ENCODE measurements at places on chromosomes 12 and 14. TPM values are rescaled to one million over a fixed set of nuclear protein-coding genes. Genes with fewer than 3 reads are reported as not detected.

DNA sequence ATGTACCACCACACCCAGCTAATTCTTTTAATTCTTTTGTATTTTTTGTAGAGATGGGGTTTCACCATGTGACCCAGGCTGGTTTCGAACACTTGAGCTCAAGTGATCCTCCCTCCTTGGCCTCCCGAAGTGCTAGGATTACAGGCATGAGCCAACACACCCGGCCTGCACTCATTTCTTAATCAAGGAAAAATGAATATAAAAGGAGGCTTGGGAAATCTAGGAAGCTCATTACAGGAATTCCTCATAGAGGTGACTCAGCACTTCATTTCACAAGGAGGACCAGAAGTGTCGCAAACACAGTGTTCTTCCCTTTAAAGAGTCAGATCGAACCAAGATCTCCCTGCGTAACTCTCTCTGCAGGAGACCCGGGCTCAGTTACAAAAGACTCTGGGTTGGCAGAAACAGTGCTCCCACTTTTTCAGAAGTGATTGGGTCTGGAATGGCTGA, 30.3 kb downstream of the NFKBIA start:
- DNase-seq: peak; percentile 89
- H3K4me3 ChIP-seq: no peak overlapping the region
- H3K27me3 ChIP-seq: no peaks in the 10 kb centered on the region
- H3K4me1 ChIP-seq: peaks cover 48% of the 10 kb centered on the region

- H3K36me3 ChIP-seq: no peaks in the 10 kb centered on the region
- DNase-seq: no peak
- H3K27ac ChIP-seq: no peak overlapping the region
- H3K4me1 ChIP-seq: peaks cover 32% of the 10 kb centered on the region
- H3K4me3 ChIP-seq: no peak overlapping the region
- H3K27me3 ChIP-seq: no peaks in the 10 kb centered on the region
These were observed 73.4 kb downstream of the PPM1H start for GRCh38 chr12:62861586-62861985.

GRCh38 chr14:53127832-53128231, 25.3 kb downstream of the DDHD1 start:
- H3K4me3 ChIP-seq: no peak overlapping the region
- H3K36me3 ChIP-seq: no peaks in the 10 kb centered on the region
- no peak for DNase-seq

DNA sequence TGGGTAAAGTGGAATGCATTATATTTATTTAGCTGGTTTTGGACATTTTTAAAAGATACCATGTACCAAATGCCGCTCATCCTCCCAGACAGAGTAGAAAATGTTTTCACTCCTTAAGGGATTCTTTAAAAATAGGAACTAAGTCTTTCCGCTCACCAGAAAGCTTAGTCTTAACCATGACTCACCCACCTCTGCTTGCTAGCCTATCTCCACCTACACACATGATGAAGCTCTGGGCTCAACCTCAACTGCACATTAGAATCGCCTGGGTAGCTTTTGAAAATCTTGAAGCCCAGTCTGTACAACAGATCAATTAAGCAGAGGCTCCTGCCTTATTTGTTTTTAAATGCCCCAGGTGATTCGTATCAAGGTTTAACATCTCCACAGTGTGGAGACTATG, 260.5 kb downstream of the NEDD1 start:
- no peaks in the 10 kb centered on the region for H3K27me3 ChIP-seq
- no peak for DNase-seq
- no peak overlapping the region for H3K4me3 ChIP-seq
- H3K4me1 ChIP-seq: no peaks in the 10 kb centered on the region
- H3K36me3 ChIP-seq: no peaks in the 10 kb centered on the region

DNA sequence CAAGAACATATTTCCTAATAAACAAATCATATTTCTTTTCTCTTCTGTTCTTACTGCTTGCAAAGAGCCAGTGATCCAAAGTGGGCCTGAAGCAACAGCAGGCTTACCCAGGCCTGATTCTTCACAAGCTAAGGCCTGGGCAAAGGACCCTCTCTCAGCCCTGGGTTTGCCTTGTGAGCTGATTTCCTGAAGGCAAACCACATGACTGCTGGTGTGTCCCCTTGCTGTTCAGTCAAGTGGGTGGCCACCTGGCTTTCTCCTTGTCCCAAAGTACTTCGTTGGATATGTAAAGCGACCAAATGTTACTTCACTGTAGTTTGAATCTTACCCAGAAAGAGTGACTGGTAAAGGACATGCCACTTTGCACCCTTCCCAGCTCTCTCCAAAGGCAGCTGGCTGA, 392.9 kb downstream of the ZFP36L1 start:
- no peaks in the 10 kb centered on the region for H3K36me3 ChIP-seq
- H3K27me3 ChIP-seq: no peaks in the 10 kb centered on the region
- DNase-seq: no peak
- H3K4me1 ChIP-seq: peaks cover 16% of the 10 kb centered on the region

DNA sequence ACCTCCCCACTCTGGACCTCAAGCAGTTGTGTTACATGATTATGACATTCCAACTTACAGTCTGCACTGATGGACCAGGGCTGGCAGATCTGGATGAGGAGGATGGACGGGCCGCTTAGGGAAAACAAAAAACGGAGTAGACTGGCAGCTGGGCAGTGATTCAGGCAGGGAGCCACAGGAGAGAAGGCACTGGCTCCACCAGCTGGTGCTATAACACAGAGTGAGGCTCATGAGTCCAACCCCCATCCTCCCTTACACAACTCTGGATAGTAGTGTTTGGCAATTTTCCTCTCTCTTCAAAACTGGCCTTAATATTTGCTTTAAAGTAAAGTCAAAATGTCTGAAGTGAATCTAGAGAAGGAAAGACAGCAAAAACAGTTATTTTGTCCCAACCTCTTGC, 9.7 kb upstream of the RIC8B start:
- no peak overlapping the region for H3K4me3 ChIP-seq
- no peak overlapping the region for H3K27ac ChIP-seq
- no peak for DNase-seq
- peaks cover 48% of the 10 kb centered on the region for H3K4me1 ChIP-seq

DNA sequence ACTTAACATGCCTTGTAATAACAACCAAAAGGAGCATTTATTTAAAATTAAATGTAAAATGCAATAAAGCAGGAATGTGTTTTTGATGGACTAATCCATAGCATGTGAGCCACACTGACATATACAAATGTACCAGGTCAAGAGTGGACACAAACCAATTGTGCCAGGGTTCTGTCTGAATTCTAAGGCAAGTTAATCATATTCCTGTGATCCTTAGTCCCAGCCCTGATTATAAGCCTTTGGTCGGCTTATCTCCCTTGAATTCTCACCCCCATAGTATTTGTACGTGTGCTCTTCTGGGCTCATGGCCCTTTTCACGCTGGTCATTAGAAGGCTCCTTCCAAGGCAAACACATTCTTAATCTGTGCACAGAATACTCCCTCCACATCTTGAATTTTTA, 10.6 kb upstream of the SRSF5 start:
- no peak overlapping the region for H3K4me3 ChIP-seq
- H3K36me3 ChIP-seq: no peaks in the 10 kb centered on the region
- no peak overlapping the region for H3K27ac ChIP-seq
- no peaks in the 10 kb centered on the region for H3K27me3 ChIP-seq

DNA sequence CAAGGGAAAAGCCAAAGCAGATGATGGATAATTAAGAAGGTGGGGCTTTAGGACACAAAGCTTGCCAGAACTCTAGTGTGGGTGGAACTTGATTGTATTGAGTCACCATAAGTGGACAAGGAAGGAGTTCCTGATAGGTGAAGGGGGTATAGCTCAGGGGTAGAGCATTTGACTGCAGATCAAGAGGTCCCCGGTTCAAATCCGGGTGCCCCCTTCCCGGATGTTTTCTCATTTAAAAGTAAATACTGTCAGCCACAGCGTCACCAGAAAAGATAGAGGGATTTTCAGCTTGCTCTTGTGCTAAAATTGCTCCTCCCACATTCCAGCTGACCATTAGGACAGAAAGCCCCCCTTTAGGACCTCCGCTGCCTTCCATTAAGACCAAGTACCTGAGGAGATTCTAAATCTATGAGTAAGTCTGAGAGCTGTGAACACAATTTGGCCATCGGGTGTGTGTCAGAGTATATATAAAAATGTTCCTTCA, 36.6 kb downstream of the DCAF4 start:
- no peak overlapping the region for H3K27ac ChIP-seq
- H3K4me1 ChIP-seq: peaks cover 7% of the 10 kb centered on the region
- H3K4me3 ChIP-seq: no peak overlapping the region
- no peaks in the 10 kb centered on the region for H3K27me3 ChIP-seq
- DNase-seq: peak; percentile 48

DNA sequence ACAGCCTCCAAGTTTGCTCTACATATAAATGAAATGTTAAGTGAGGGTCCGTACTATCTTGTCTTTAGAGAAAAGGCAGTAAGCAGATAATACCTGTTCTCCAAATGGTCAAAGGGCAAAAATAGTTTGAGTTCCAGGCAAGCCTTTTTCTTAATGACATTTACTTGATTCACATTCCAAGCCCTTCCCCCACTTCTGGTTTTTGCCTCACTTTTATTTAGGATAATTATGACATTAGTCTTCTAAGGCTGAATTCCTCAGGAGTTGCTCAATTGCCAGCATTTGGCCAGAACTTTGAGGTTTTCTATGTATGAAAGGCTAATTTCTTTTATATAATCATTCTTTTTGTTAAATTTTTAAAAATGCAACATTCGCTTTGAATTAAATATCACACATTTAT, 62.5 kb upstream of the DUSP6 start:
- H3K4me1 ChIP-seq: no peaks in the 10 kb centered on the region
- no peaks in the 10 kb centered on the region for H3K36me3 ChIP-seq
- no peak for DNase-seq

- 0 out of 2 replicates have a peak, but pooled peaks cover 8% of the 10 kb centered on the region for H3K4me1 ChIP-seq
- H3K36me3 ChIP-seq: no peaks in the 10 kb centered on the region
- no peaks in the 10 kb centered on the region for H3K27me3 ChIP-seq
- no peak for DNase-seq
- no peak overlapping the region for H3K4me3 ChIP-seq
These were observed 78.4 kb downstream of the PAPOLA start for GRCh38 chr14:96580566-96580965.

GRCh38 chr14:92542766-92543554, 29.4 kb downstream of the RIN3 start:
- H3K27me3 ChIP-seq: no peaks in the 10 kb centered on the region
- H3K4me3 ChIP-seq: no peak overlapping the region
- H3K36me3 ChIP-seq: no peaks in the 10 kb centered on the region
- H3K4me1 ChIP-seq: peaks cover 28% of the 10 kb centered on the region
- no peak for DNase-seq
- H3K27ac ChIP-seq: no peak overlapping the region

- no peak for DNase-seq
- H3K27ac ChIP-seq: no peak overlapping the region
- H3K36me3 ChIP-seq: no peaks in the 10 kb centered on the region
- H3K4me1 ChIP-seq: peaks cover 7% of the 10 kb centered on the region
- no peak overlapping the region for H3K4me3 ChIP-seq
- no peaks in the 10 kb centered on the region for H3K27me3 ChIP-seq
These were observed 147.1 kb downstream of the SLC15A5 start for GRCh38 chr12:16130343-16130742.

- no peak for DNase-seq
- no peaks in the 10 kb centered on the region for H3K36me3 ChIP-seq
- peaks cover 1% of the 10 kb centered on the region for H3K27me3 ChIP-seq
- no peaks in the 10 kb centered on the region for H3K4me1 ChIP-seq
These were observed 115.4 kb downstream of the ESRRB start for GRCh38 chr14:76491172-76491930.

- H3K4me1 ChIP-seq: no peaks in the 10 kb centered on the region
- no peak overlapping the region for H3K4me3 ChIP-seq
- no peaks in the 10 kb centered on the region for H3K36me3 ChIP-seq
- H3K27me3 ChIP-seq: peaks cover 3% of the 10 kb centered on the region
These were observed 50.1 kb downstream of the CD9 start for GRCh38 chr12:6250343-6250742.

DNA sequence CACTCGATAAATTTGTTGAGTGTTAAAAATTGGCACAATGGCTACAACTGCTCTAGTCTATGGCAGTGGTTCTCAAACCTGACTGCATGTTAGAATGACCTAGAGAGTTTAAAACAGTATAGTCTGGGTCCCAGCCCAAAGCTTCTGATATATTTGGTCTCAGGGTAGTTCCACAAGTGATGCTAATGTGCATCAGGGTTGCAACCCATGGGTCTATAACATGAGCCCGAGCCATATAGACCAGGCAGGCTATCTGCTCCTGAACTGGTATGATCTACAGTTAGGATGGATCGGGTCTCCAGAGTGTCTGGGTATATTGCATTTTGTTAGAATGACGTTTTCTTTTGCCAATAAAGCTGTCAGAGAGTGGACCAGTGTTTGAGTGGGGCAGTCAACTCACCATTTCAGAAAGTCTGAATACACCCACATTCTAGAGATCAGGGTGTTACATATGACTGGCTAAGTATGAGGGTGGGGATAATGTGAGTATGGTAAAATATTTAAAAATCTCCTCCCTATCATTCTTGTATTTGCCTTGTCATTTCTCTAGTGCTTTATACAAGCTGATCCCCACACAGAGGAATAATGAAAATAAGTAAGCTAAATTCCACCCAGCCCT, 80.9 kb downstream of the FRMD6 start:
- no peaks in the 10 kb centered on the region for H3K27me3 ChIP-seq
- no peak overlapping the region for H3K4me3 ChIP-seq
- H3K27ac ChIP-seq: no peak overlapping the region
- DNase-seq: no peak
- H3K36me3 ChIP-seq: no peaks in the 10 kb centered on the region
- peaks cover 11% of the 10 kb centered on the region for H3K4me1 ChIP-seq

DNA sequence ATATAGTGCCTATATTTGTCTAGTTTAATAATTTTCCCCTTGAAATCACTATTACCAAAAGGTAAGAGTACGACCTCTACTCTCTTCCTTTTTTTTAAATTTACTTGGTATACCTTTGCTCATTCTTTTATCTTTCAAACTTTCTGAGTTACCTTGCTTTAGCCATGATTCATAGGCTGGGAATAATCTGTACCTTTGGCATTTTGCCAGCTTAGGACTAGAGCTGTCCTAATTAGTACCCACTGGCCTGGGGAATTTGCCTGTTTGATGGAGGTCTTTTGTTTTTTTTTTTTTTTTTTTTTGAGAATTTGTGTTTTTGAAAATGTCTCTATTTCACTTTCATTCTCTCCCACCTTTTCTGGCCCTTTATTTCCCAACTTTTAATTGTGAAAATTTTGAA, 8.7 kb upstream of the SLC4A8 start:
- no peak overlapping the region for H3K27ac ChIP-seq
- no peaks in the 10 kb centered on the region for H3K4me1 ChIP-seq
- no peaks in the 10 kb centered on the region for H3K27me3 ChIP-seq
- no peak overlapping the region for H3K4me3 ChIP-seq
- no peak for DNase-seq

Gene MYRFL
- 0.09 TPM for total RNA-seq

Gene SLCO1C1
- not detected for total RNA-seq

Gene NFATC4
- total RNA-seq: 0.04 TPM

Gene FZD10
- not detected for total RNA-seq

Gene DIO2
- not detected for total RNA-seq

Gene TCL1A
- total RNA-seq: not detected

Gene STAT2
- total RNA-seq: 41.6 TPM

Gene MYO1A
- total RNA-seq: 5.3 TPM
